ENCODE measurements at places on chromosomes 13 and 19. TPM values are rescaled to one million over a fixed set of nuclear protein-coding genes. Genes with fewer than 3 reads are reported as not detected.

DNA sequence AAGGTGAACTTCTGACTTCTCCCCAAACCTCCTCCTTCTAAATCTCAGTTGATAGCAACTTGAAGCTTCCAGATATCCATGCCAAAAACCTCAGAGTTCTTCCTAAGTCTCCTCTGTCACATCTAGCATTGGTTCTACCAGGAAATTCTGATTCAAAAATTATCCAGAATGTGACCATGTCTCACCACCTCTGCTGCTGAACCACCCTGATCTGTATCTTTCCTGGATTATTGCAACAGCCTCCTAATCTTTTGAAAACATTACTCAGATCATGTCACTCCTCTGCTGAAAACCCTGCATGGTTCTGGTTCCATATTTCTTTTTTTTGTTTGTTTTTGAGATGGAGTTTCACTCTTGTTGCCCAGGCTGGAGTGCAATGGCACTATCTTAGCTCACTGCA, 78.7 kb upstream of the TNFSF11 start:
- DNase-seq, result no peak

GRCh38 chr13:29436291-29436690, 159.2 kb downstream of the SLC7A1 start:
- peak; percentile 5 for DNase-seq

HCST gene
- 4.4 TPM for total RNA-seq

POU4F1 gene
- not detected for total RNA-seq

ERICH4 gene
- not detected for total RNA-seq

GRCh38 chr13:51944428-51944827, 66.8 kb downstream of the ATP7B start:
- DNase-seq, result no peak

DNA sequence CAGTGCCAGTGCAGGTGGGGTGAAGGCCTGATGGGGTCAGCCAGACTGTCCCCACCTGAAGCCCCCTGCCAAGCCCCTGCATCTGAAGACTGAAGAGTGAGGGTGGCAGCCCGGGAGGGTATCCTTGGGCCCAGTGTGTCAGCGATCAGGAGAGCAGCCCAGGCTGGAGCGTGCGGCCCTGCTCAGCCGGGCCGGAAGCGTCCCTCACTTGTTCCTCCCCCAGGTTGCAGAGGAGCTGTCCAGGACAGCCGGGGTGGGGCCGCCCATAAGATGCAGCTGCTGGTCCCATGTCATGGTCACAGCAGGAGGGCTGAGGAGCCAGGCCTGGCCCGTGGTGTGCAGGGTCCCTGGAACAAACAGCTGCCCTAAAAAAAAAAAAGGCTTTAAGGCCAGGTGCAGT, 55.4 kb downstream of the KDM4B start:
- DNase-seq, result no peak

RAP2A gene
- total RNA-seq, result 18.2 TPM

DNA sequence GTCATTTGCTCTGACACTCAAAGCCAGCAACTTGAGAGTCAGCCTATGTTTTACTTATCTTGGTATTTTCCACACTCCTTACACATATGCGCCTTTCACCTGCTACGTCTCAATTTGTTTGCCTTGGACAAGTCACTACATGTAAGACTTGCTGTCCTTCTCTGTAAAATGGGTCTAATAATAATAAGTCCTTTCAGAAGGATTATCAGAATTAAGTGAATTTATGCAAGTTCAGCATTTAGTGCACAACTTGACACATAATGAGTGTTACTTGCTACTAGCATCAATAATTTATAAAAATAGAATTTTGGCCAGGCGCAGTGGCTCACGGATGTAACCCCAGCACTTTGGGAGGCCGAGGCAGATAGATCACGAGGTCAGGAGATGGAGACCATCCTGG, 71.1 kb upstream of the UBL3 start:
- no peak for DNase-seq

SOHLH2 gene
- total RNA-seq, result not detected

Data from thyroid gland (tissue), 4 donors.